ENCODE measurements at places on chromosomes 3 and 15.

DNA sequence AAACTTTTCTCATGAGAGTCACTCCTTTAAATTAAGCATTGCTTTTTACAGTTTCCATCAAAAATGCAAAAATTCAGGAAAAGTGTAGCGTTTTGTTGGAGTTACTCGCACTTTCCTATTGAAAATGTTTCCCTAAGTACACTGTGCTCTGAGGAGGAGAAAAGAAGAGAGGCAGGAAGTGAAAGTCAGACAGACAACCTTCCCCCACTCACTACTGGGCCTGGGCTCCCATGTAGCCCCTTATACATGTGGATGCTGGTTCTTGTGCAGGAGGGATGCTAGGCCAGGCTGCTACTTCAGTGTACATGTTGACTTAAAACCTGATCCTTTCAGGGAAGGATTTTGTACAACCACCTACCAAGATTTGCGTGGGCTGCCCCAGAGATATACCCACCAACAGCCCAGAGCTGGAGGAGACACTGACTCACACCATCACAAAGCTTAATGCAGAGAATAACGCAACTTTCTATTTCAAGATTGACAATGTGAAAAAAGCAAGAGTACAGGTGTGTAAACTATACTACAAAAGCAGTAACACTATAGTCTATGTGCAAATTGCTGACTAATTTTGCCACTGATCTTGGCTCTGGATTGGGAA is 15.1 kb downstream of the KNG1 start:
- no peak for DNase-seq

GRCh38 chr3:120908030-120908794 is at the start of gene STXBP5L:
STXBP5L (plus strand) TSS chr3:120908205; CDS start chr3:120909579, 1,374 bp downstream.
- peak; percentile 90 for DNase-seq

GRCh38 chr3:190620886-190621608 is 107.2 kb downstream of the IL1RAP start:
- no peak for DNase-seq

DNA sequence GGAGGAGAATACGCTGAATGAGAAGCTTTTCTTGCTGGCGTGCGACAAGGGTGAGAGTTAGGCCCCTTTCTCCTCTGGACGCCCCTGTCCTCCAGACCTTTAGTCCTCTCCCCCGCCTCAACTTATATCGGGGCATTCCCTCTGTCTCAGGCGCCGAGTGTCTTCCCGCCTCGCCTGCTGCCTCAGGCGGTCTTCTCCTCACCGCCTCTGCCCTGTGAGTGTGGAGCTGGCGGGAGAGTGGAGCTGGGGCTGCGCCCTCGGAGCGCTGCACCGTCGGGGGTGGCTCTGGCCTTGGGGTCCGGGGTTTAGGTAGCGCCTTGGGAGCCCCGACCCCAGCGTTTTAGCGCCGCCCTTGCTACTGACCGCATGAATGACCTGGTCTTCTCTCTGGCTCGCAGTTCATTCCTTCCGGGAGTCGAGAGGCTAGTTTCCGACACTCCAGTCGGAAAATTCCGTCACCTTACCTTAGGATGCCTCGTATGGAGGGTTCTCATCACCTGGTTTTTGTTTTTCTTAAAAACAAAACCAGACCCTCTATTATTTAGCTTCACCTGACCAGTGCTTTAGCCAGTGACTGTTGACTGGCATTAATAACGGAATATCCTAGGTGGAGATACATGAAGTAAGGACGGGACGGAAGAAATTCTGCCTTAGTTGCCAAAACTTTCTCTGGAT is 985 bp downstream of the TRPC1 start:
- peak; percentile 57 for DNase-seq

GRCh38 chr3:9681723-9682081 is 21.9 kb upstream of the CPNE9 start:
- no peak for DNase-seq

GRCh38 chr3:160286231-160286630 is 61.0 kb downstream of the C3orf80 start:
- DNase-seq: no peak

DNA sequence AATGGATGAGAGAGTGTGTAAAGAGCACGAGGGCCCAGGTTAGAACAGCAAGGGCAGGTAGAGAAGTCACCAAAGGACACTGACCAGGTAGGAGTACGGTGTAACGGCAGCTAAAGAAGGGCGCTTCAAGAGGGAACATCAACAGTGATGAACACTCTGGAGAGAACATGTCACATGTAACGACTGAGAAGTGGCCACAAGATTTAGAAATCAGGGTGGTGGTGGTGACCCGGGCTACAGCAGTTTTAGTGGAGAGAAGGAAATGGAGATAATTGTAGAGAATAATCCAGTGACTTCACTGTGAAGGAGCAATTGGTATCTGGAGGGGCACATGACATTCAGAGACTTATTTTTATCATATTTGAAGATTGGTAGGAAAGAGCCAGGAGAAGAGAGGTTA is 1.2 kb upstream of the C15orf40 start:
- DNase-seq: no peak

- DNase-seq: peak; percentile 78
Observed at GRCh38 chr3:155015776-155016436, 64.2 kb upstream of the MME start.

GRCh38 chr3:9732080-9732739 is 675 bp downstream of the BRPF1 start:
- no peak for DNase-seq
